GM12878 (cell line): ENCODE measurements at places on chromosomes 2 and 18. TPM values are rescaled to one million over a fixed set of nuclear protein-coding genes. Genes with fewer than 3 reads are reported as not detected.

Gene CROCC2
- not detected in 2 replicates for polyA plus RNA-seq

Gene SERPINB11
- polyA plus RNA-seq: not detected in 2 replicates

Gene AQP12A
- not detected in 2 replicates for polyA plus RNA-seq

Gene ATP6V1C2
- polyA plus RNA-seq: 1.0 and 1.2 TPM in 2 replicates

Gene SFTPB
- not detected in 2 replicates for polyA plus RNA-seq

Gene KLHL41
- polyA plus RNA-seq: 0.15 TPM in 1 of 2 replicates, not detected in the other

Gene RPL31
- 2,013 and 2,014 TPM in 2 replicates for polyA plus RNA-seq

Gene RTP5
- not detected in 2 replicates for polyA plus RNA-seq

Gene HOXD4
- not detected in 2 replicates for polyA plus RNA-seq

Gene IL1A
- polyA plus RNA-seq: 3.2 and 4.0 TPM in 2 replicates

Gene GPR45
- polyA plus RNA-seq: not detected in 2 replicates

Gene TMEM198
- 0.46 and 0.69 TPM in 2 replicates for polyA plus RNA-seq

Gene PLCD4
- polyA plus RNA-seq: 0.65 and 1.5 TPM in 2 replicates

Gene NOL4
- polyA plus RNA-seq: 7.1 and 7.4 TPM in 2 replicates

Gene OTOF
- not detected in 2 replicates for polyA plus RNA-seq

Gene KIF5C
- polyA plus RNA-seq: 0.20 and 0.36 TPM in 2 replicates

Gene TNFAIP6
- 1.0 and 1.3 TPM in 2 replicates for polyA plus RNA-seq

Gene DNAH7
- 0.08 TPM in 1 of 2 replicates, not detected in the other for polyA plus RNA-seq

Gene RELCH
- polyA plus RNA-seq: 11.7 and 12.2 TPM in 2 replicates

Gene DBI
- polyA plus RNA-seq: 985 and 986 TPM in 2 replicates

Gene DSEL
- not detected in 2 replicates for polyA plus RNA-seq

Gene LRRC30
- polyA plus RNA-seq: not detected in 2 replicates

Gene TNS1
- not detected in 2 replicates for polyA plus RNA-seq

Gene AGXT
- polyA plus RNA-seq: not detected in 2 replicates

Gene SOWAHC
- 1.4 and 1.6 TPM in 2 replicates for polyA plus RNA-seq
